ENCODE measurements at places on chromosomes 7 and 10.
A peak's percentile ranks its signal among the peaks of the same experiment; 100 is the strongest.

- no peak for DNase-seq
Observed at GRCh38 chr7:40879941-40880543, 745.2 kb downstream of the SUGCT start.

GRCh38 chr7:31720366-31720765, 33.4 kb downstream of the PPP1R17 start:
- no peak for DNase-seq

GRCh38 chr7:156504687-156505545, 135.7 kb upstream of the RNF32 start:
- no peak for DNase-seq

DNA sequence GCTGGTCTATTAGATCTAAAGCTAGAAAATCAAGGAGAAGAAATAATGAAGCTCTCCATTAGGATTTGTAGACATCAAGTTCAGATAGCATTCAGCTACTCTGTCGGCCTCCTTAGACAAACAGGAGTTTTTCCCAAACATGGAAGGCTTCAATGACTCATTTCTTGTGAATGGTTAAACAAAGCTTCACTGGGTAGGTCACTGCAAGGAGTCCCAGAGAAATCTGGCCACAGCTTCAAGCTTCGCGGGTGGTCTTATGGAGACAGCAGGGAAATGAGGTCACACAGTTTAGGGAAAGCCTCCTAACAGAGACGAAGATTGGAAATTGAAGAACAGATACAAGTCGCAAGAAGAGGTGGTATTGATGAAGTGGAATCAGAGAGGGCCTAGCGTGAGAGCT, 22.6 kb upstream of the LRRC72 start:
- no peak for DNase-seq

GRCh38 chr7:39035903-39036302, 58.2 kb downstream of the POU6F2 start:
- DNase-seq = no peak

- no peak for DNase-seq
Observed at GRCh38 chr7:30183749-30184369, 49.1 kb downstream of the MTURN start.

DNA sequence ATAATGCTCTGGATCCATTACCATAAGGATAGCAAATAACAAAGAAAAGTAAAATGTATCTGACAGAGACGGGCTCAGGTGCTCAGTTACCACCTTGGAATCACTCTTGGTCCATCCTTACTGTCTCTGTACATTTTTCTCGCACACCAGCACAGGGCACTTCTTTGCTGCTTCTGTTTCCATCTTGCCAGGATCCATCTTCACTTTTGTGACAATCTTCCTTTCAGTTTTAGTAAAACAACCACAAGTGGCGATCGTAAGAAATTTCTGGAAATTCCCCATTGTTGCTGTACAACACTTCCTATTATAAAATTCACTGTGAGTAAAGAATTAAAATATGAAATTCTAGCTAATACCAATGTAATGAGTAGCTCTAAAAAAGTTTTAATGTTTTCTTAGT, 695.5 kb downstream of the GRM8 start:
- DNase-seq = no peak

DNA sequence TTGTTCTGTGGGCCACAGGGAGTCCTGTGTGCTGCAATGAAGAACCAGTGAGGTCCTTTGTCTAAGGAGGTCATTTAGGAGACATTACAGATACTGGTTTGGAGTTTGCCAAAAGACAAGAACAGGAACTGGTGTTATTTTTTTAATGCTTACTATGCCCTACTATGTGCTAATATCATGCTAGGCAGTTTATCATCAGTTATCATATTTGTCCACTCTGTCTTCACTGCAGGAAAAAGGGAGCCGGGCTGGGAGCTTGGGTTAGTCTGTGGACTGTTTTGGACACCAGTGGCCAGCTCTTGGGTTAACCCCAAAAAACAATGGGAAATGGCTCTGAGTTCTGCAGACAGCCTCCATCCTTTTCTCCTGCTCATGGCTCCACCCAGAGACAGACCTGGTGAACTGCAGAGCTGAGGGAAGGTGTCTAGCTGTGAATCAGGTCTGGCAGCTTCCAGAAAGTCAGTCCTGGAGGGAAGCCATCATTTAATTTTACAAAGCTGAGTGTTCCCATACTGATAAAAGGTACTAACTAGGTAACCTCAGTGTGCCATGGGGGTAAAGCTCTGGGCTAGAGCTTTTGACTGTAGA, 101.2 kb upstream of the ZNF746 start:
- no peak for DNase-seq

DNA sequence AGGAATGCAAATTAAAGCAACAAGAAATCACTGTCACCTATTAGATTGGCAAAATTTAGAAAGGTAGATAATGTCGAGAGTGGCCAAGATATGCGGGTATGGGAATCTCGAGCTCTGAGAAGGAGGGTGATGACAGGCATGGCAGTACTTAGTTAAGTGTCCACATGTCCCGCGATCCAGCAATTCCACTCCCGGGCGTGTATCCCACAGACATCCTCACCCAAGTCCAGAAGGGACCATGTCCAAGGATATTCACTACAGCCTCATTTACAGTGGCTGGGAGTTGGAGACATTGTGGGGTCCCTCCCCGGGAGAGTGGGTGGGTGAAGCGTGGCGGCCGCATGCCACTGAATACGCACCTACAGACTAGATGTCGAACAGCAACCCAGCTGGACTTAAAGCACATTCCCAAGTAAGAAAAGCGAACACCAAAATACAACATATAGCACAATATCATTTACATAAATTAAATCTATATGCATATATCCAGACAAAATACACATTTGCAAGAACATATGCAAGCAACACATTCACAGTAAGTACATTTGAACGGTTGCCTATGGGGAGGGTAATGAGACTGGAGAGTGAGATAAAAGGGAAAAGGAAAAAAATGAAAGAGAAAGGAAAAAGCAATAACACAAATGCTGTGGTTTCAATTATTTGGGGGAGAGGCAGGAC, 9.9 kb downstream of the KCNH2 start:
- DNase-seq = no peak

DNA sequence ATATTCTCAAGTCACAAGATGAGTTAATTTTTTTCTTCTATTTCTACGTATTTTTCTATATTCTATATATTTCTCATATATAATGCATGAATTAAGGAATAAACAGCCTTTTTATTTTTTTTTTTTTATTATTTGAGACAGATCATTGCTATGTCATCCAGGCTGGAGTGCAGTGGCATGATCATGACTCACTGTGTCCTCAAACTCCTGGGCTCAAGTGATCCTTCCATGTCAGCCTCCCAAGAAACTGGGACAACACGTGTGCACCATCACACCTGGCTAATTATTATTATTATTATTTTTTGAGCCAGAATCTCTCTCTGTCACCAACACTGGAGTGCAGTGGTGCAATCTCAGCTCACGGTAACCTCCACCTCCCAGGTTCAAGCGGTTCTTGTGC, 1.5 kb downstream of the CLDN12 start:
- no peak for DNase-seq

GRCh38 chr10:84525120-84525806, 196.9 kb downstream of the CCSER2 start:
- no peak for DNase-seq

DNA sequence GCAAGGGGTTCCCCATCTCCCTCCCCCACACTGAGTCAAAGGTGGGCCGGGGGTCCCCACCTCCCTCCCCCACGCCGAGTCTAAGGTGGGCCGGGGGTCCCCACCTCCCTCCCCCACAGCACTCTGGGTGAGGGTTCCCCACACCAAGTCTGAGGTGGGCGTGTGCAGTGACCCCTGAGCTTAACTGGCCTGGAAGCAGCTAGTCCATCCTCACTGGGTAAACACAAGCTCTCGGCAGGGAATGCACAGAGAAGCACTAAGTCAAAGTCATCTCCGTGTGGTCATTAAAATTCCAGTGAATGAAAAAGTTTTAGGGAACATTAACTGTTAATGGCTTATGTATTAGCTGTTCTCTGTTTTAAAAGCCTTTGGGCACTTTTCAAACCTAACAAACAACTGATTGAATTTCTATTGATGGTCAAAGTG, 43.7 kb upstream of the PRKAR1B start:
- no peak for DNase-seq

GRCh38 chr10:86188326-86188725, 178.3 kb downstream of the GRID1 start:
- DNase-seq = no peak

DNA sequence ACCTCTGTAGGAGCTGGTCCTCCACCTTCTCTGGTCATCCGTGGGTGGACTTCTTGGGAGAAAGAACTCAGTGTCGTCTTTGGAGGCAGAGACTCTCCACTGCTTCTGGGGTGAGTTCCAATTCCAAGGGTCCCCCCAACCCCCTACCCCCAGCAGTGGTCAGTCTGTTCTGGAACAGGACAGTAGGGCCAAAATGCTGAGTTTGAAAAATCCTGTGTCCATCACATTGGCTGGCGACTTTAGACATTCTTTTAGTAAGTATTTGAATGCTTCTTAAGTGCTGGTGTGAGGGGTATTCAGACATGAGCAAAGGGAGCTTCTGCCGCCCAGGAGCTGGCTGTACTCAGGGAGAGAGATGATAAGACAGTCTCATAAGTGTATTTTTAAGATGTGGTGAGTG, 1.9 kb downstream of the ZNF316 start:
- DNase-seq = no peak

GRCh38 chr7:47343061-47343455, 238.9 kb downstream of the TNS3 start:
- no peak for DNase-seq

GRCh38 chr10:89478085-89478738, 57.2 kb downstream of the SLC16A12 start:
- no peak for DNase-seq

DNA sequence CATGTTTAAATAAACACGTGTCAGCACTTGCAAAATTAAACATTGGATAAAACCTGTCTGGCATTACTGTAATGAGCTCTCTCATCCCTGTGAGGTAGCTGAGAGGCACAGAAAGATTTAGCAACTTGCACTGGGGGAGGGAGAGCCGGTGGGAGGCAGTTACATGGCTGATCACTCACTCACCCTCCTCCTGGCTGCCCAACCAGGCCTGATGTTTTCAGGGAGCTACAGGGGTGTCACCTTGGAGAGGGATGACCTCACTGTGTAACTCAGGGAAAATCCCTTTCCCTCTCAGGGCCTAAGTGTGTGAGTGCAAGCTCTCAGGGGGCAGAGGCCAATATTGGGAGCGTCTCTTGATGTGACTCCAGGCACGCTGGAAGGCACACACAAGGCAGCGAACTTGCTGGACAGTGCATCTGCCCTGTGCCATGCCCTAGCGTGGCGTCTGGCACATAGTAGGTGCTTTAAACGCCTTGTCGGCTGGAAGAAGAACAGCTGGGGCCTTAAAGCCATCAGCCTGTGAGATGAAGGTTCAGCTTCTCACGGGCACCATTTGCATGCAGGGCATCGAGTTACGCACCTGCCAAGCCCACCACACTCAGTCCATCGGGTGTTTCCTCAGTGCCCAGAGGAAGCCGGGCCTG, 51.1 kb downstream of the ELFN1 start:
- DNase-seq = no peak

- DNase-seq = no peak
Observed at GRCh38 chr7:42235741-42236161, 1.3 kb downstream of the GLI3 start.

DNA sequence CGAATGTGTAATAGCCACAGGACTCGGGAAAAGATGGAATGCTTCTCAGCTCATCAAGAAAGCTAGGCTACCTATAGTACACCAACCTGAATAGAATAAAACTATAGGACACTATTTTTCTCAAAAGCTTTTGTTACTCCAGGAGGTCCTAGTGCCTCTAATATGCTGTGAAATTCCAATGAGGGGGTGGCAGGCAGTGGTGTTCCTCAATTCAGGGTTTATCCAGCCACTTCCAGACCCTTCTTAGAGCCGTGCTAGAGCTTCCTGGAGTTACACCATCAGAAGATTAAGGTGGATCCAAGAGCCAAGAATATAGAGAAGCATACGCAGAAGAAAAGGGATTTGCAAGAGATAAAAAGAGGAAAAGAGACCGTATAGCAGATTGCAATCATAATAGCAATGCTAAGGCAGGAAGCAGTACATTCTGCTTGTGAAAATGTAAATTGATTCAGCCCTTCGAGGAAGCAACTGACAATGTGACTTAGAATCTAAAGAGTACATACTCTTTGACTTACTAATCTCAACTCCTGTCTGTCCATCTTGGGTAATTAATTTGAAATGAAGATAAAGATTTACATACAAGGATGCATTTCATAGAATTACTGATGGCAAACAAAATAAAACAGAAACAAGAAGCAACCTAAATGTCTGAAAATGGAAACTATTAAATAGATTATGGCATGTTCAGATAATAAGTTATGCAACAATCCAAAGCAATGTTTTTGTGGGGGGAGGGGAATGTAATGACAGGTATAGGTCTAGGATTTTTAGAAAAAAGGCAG, 2.1 kb downstream of the ST8SIA6 start:
- no peak for DNase-seq

DNA sequence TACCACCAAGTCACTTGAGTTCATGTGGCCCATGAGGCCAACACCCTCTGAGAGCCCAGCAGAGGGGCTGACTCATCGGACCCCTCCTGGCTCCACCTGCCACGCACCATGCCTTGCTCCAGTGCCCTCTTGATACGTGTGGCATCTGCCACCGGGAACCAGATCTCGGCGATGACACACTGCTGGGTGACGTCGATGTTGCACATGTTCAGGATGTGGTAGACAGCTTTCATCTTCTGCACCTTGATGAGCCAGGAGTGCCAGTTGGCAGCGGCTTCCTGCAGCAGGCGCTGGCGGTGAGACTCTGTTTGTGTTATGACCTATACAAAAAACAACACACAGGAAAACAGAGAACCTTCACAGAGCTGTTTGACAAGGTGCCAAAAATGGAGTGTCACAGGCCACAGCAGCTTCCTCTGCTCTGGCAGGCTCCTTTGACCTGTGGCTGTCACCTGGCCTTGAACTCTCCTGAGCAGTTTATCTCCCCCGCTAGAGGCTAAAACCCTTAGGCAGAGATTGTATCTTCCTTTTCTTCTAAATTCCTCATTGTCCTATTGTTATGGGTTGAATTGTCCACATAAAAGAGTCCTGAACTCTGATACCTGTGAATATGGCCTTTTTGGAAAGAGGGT, 45.2 kb upstream of the TMEM213 start:
- DNase-seq = peak; percentile 86

DNA sequence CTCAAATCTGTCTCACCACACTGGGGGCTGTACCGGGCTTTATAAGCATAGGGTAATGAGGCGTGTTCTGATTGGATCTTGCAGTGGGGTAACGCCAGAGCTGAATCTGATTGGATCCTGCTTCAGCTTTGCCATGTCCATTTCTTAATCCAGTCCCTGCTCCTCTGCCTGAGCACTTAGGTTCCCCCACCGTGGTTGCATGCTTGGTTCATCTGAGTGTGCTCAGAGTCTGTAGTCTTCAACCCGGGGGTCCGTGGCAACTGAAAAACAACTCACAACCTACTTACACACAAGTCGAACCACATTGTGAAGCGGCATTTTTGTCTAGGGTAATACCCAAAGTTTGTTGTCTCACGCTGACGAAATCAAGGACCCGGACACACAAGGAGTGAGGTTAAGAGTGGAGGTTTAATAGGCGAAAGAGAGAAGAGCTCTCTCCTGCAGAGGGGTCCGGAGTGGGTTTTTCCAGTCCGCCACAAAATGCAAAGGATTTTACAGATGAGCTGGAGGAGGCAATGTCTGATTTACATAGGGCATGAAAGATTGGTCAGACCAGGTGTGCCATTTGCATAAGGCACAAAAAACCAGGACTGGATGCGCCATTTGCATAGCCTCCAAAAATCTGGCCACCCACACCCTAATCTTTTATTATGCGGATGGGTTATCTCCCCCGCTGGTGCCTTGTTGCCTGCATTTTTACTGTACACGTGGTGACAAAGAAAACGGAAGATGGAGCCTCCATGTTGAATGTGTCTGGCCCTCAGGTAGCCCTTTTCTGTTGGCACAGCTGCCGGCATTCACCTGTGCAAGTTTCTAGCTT, 641.8 kb upstream of the FOXK1 start:
- no peak for DNase-seq

Data from stimulated activated CD8-positive, alpha-beta memory T cell treated with anti-CD3 and anti-CD28 coated beads, Interleukin-15, amount 100 ng/mL, for 4 hours (primary cell).